ENCODE measurements at places on chromosomes 5 and 9.

DNA sequence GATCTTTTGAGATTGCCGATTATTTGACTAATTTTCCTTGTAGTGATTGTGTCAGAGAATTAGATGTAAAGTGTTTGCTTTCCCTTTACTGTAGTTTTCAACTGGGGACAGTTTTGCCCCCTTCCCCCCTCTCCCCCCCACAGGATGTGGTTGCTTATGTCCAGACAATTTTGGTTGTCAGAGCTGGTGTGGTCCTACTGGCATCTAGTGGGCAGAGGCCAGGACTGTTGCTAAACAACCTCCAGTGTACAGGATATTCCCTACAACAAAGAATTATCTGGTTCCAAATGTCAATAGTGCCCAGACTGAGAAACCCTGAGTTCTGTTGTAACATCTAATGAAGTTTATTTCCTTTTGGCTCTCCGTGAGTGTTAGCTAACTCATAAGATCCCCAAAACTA, 20.0 kb downstream of the TMEFF1 start:
- no peak for DNase-seq

DNA sequence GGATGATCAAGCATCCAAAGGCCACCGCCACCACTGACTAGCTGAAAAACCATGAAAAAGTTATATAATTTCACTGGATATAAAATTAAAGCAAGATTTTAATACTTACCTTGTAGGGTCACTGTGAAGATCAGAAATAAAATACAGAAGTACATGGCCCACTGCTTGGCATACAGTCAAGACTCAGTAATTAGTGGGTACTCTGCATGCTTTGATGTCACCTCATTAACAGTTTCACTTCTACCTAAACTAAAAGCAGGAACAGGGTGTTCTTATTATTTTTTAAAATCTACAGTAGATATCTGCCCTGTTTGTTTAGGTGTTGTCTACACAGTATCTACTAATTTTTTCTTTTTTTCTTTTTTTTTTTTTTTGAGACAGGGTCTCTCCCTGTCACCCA, 66.4 kb downstream of the NFIB start:
- no peak for DNase-seq

DNA sequence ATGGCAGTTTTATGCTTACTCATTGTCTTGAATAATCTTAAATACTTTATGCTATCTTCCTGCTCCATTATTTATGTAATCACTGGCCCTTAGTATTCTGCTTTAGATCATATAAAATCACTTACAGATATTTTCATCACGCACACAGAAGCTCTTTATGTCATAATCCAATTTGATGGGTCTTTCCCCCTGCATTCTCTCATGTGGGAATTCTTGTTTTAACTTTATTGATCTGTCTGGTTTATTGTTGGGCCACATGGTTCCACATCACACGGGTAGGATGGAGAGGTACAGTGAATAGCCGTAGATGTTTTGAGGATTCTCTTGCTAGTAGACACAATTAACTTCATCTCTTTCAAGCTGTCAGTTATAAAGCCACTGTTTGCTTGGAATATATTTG, 27.0 kb downstream of the PLPPR1 start:
- no peak for DNase-seq

GRCh38 chr5:151897020-151897552, 27.6 kb downstream of the GLRA1 start:
- DNase-seq: no peak

DNA sequence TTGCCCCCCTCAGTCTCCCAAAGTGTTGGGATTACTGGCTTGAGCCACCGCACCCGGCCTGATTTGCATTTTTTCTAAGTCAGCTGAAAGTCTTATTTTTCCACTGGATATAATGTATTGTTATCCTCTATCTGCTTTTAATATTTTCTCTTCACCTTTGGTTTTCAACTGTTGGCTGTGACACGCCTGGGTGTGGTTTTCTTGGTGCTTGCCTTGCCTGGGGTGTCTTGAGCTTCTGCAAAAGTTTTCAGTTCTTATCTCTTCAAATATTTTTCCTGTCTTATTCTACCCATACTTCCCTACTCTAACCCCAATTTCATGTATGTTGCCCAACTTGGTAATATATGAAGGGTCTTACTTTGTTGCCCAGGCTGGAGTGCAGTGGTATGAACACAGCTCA, 4.3 kb upstream of the MXD3 start:
- no peak for DNase-seq

DNA sequence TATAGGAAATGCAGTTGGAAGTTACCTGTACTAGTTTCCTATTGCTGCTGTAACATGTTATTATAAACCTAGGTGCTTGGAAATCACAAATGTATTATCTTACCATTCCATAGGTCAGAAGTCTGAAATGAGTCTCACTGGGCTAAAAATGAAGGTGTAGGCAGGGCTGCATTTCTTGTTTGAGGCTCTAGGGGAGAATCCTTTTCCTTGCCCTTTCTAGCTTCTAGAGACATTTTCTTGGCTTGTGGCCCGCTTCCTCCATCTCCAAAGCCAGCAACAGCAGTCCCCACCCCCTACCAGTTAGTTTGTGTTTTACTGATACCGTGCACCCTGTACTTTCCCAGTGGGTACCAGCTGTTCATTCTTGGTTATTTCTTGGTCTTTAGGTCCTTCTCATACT, 153.3 kb downstream of the SLF1 start:
- DNase-seq: no peak

- no peak for DNase-seq
Measured at GRCh38 chr9:96343515-96344360, 39.8 kb downstream of the SLC35D2 start.

DNA sequence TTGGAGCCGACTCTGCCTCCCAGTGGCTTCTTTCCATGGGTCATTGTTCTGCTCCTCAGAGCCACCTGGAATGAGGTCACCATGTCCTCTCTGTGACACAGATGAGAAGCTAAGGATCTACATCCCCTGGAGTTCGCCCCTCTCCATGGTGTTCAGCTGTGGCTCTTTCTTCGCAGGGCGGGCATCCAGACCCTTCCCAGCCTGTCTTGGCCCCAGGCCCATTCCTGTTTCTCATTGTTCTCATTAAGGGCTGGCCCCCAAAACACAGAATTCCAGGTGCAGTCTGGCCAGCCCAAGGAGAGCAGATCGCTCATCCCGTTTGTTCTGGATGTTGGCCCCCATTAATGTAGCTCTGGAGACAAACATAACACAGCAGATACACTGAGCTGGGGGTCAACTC, 66.4 kb upstream of the COL15A1 start:
- DNase-seq: no peak

- DNase-seq: no peak
Measured at GRCh38 chr5:147065071-147065470, 169.8 kb upstream of the STK32A start.

DNA sequence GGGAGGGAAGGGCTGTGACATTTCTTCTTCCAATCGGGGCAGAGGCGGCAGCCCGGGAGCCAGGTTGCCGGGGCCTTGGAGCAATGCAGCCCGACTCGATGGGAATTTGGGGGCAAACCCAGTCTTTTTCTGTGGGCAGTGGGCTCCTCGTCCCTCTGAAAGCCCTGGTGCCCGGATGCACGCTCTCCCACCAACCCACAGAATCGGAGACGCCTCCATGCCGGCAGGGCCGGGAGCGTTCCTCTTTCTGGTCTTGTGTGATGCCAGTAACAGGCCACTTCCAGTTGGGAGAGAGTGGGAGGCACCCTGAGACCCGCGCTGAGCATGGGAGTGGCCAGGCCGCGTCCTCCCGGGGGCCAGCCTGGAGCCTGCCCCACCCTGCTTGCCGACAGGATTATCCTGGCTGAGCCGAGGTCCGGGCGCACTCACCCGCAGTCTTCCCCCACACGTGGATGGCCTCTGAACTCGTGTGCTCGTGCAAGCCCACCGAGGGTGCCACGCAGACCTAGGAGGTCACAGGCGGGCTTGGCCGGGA, 17.8 kb downstream of the OLFM1 start:
- no peak for DNase-seq

DNA sequence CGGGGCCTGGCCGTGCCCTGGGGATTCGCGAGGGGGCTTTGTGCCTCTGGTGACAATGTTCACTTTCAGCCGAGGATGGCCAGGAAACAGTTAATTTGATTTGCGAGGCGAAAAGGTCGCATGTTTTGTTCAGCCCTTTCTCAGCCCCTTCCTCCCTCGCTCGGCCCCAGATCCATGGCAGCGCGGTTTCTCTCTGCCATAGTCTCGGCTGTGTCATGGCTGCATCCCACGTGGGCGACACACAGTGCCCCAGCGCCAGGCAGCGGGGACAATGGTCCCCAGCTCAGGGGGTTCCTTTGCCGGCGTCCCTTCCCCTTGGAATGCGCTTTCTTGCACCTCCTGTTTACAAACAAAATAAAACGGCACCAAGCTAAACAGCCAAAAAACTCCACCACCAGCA, 370.3 kb upstream of the IRX2 start:
- DNase-seq: no peak

- no peak for DNase-seq
Measured at GRCh38 chr9:18665947-18666346, 192.0 kb downstream of the ADAMTSL1 start.

GRCh38 chr9:95780121-95780520, 95.4 kb upstream of the ERCC6L2 start:
- DNase-seq: no peak

DNA sequence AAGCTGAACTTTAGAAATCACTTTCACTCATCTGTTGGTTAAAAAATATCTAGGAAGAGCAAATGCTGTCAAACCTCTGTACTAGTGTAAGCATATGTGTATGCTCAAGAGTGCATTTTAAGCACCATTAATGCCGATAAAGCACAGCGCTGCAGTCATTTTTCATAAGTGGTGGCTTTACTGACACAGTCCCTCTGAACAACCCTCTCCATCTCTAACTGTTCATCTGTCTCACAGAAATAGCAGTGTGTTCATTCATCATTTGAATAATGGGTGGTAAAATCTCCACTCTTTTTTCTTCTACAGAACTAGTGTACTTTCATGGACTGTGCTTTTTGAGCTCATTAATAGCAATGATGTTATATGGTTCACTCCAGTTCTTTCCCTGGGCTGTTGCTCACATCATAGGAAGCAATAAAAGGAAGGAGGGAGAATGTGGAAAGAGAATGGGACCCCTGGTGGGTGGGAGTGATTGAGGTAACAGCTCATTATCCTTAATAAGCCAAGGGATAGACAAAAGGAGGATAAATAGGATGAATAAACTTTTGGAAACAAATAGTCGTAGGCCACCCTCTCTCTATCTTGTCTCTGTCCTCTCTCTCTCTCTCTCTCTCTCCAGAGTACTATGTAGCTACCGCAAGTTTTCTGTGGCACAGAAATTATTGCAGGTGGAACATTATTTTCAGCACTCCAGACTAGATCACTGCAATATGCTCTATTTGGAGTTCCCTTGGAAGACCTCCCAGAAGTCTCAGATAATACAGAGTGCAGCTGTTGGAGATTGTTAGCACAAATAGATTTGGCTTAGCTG, 117.9 kb upstream of the PRDM9 start:
- no peak for DNase-seq

- DNase-seq: no peak
Measured at GRCh38 chr5:137269274-137269673, 229.9 kb downstream of the SPOCK1 start.

Data from GM12878 (cell line).